ENCODE measurements at places on chromosomes 12 and 14.
A peak's percentile ranks its signal among the peaks of the same experiment; 100 is the strongest.

DNA sequence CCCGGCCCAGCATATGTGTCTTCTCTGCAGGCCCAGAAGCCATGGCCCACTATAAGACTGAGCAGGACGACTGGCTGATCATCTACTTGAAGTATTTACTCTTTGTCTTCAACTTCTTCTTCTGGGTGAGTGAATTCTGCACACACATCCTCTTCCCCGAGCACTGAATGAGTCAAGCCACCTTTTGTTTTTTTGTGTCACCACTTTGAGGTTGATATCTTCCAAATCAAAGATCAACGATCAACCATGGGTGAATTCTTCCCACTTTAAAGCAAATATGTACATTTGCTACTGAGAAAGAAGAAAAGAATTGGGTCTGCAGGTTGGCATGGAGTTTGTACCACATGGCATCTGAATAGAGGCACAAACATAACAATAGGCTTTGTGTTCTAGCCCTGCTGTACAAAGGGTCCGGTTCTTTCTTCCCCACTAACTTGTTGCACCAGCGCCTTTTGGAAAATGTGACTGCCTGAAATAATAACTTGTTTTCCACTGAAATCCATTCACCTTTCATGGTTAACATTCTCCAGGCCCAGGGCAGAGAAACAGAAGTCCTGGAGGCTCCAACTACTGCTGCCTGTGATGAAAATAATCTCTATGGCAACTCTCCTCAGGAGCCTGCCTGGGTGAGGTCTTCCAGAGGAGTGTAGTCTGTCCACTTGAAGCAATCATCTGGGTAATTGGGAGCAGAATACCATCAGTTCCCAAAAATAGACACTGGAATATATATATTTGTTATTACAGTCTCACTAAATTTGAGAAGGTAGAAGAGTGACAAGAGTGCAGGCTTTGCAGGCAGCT lies 27.6 kb downstream of the TSPAN11 start:
- DNase-seq, result no peak

DNA sequence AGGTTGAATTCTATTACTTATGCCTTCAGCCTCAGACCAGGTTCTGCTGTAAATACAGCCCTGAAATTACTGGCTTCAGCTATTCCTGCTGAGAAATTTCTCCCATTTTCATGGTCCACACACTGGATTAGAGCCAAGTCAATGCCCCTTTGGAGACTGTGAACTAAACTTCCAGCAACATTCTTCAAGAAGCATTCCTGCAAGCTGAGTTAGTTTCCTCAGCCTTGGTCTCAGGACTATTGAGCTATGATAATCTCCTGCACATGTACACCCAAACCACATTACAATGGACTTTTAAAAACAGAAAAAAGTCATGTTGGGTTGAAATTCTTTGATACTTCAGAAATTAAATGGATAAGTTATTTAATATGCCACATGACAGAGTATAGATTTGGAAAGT lies 58.0 kb upstream of the AVPR1A start:
- no peak for DNase-seq

DNA sequence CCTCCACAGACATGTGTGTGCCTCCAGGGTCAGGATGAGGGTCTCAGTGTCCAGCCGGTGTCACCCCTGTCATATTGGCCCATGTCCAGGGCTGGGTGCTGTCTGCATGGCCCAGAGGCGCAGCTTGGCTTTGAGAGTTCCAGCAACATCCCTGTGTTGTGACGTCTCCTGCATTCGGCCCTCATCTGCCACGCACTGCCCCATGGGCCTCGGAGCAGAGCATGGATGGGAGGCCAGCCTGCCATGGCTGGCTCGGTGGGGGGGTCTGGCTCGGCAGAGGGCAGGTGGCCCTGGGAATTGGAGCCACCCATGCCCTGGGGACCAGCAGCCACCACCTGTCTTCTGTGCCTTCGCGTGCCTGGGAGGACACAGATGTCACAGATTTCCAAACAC lies 10.8 kb upstream of the TEX22 start:
- DNase-seq, result no peak

GRCh38 chr12:69154585-69155363 lies 84.6 kb upstream of the CPSF6 start:
- DNase-seq, result peak; percentile 69

- DNase-seq, result no peak
These were observed 4.0 kb downstream of the CRIP2 start for GRCh38 chr14:105478398-105479251.

- DNase-seq, result no peak
These were observed 410.0 kb downstream of the SYT1 start for GRCh38 chr12:79274501-79275064.

DNA sequence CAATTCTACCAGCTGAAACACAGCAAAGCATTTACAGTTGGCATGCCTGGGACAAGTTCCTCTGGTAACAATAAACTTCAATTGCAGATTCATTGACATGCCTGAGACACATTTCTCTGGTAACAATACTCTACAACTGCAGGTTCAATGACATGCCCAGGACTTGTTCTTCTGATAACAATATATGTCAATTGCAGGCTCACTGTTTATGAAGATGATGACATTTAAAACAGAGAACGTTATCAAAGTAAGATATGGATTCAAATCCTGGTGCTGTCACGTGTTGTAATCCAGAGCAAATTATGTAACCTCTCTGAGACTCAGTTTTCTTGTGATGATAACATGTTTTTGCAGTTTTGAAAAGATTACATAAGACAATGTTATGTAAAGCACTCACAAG lies 20.5 kb downstream of the KITLG start:
- no peak for DNase-seq

- no peak for DNase-seq
These were observed 85.6 kb downstream of the GALNT9 start for GRCh38 chr12:132243596-132244310.

- no peak for DNase-seq
These were observed 880.9 kb downstream of the NRXN3 start for GRCh38 chr14:79050787-79051727.

- DNase-seq, result peak; percentile 18
These were observed 44.9 kb downstream of the LIN7A start for GRCh38 chr12:80892597-80893445.

DNA sequence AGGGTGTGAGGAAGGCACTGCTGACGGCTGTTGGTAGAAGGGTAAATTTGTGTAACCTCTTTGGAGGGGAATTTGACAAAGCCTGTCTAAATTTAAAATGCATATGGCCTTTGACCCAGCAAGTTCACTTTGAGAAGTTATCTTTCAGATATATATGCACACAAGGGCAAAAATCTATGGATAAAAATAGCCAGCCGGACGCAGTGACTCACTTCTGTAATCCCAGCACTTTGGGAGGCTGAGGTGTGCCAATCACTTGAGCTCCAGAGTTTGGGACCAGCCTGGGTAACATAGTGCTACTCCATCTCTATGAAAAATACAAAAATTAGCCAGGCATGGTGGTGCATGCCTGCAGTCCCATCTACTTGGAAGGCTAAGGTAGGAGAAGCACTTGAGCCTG lies 13.4 kb downstream of the UBC start:
- no peak for DNase-seq

DNA sequence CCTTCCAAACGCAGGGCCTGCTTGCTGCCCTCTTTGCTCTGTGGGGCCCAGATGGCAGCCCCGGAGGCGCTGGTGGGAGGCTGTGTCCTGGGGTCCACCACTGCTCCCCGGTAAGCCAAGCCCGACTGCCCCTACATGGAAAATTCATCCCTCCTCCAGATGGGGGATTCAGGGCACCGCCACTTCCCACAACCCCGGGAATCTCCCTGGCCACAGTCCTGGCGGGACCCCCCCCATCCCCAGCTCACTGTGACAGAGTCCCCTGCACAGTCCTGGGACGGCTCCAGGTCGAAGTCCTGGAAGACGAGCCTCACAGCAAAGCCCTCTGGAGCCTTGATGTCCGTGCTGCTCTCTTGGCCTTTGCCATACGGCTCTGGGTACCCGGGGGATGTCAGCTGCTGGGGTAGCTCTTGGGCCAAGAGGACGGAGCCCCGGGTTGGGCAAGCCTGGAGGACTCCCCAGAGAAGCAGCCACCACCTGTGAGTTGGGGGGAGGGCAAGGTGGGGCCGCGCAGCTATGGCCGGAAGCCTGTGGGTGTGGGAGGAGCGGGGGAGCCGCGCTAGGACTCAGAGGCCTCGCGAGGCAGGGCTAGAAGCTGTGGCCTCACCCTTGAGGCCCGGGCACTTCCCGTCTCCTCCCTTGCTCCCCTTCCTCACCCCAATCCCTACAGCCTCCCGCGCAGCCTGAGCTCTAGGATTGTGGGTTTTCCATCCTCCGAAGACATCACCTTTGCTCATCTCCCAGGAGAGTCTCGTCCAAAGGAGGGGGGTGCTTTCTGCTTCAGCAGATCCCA lies 815 bp downstream of the C1RL start:
- peak; percentile 85 for DNase-seq

DNA sequence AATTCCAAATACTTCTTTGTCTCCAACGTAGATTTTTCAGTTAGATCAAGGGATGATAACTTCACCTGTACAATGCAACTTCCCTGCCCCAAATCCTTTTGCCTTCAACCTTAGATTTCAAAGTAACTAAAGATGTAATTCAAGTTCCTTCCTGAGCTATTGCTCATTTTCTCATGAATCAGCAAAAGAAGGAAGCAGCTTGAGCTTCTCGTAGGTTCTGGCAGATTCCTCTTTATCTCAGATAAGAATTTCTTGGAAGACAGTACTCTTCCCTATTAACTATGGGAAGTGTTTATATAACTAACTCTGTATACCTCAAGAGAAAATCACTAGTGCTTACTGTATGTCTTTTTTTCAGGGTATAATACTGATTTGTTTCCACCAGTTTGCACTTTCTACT lies 203.8 kb downstream of the RASSF9 start:
- no peak for DNase-seq

DNA sequence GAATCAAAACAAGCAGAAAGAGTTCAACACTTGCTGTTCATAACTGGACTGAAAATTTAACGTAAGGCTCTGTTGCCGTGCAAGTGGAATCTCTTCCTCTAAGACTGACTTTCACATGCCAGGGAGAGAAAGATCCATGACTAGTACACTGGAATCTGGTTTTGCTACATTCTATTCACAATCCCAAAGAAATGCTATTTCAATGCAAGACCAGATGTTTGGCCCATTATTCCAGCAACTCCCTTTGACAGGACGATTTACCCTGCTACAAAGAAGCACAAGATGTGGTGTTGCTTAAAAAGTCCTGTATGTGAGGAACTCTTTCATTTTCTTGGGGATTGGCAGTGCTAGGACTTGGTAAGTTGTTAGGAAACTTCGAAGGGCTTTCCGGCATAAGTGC lies 17.4 kb downstream of the RFC5 start:
- no peak for DNase-seq

DNA sequence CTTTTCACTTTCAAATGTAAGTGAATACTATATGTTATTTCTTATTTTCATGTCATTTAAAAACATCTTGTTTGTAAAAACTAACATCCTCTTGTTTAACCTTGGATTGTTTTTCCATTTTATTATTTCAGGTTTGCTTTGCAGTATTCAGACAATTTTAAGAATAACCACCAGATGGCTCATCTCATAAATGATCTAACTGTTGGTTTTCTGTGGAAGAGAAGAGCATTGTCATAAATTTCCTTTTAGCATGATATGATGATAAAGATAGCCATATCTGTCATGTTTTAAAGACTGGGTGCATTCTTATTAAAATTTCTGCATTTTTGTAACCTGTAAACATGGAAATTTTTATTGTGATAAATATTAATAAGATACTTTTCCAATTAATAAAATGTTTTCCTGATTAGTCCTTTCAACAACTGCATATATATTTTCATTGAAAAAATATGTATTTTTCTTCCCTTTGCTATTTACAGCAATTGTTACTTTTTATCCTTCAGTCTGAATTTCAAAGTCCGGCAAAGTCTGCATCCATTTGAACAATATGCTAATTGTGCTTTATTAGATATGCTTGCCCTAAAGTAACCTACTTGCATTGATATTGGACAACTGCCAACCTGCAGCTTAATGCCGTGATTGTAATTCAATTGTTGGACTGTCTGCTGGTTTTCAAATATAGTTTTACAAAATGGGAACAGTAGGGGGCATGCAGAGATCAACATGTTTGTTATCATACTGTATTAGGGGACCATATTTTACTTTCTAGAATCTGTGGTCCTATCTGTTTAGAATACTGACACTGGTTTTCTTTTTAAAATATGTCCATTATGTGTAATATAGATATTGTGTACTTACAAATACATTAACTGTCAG lies 163.4 kb downstream of the GARIN6 start:
- DNase-seq, result no peak

GRCh38 chr12:113295886-113296556 lies 38.9 kb downstream of the SLC8B1 start:
- no peak for DNase-seq

- DNase-seq, result no peak
These were observed 125.7 kb upstream of the CCDC196 start for GRCh38 chr14:66360366-66360926.

GRCh38 chr12:23556661-23557060 lies 392.8 kb downstream of the SOX5 start:
- no peak for DNase-seq

- no peak for DNase-seq
These were observed 144.3 kb downstream of the CHST11 start for GRCh38 chr12:104600790-104601739.

DNA sequence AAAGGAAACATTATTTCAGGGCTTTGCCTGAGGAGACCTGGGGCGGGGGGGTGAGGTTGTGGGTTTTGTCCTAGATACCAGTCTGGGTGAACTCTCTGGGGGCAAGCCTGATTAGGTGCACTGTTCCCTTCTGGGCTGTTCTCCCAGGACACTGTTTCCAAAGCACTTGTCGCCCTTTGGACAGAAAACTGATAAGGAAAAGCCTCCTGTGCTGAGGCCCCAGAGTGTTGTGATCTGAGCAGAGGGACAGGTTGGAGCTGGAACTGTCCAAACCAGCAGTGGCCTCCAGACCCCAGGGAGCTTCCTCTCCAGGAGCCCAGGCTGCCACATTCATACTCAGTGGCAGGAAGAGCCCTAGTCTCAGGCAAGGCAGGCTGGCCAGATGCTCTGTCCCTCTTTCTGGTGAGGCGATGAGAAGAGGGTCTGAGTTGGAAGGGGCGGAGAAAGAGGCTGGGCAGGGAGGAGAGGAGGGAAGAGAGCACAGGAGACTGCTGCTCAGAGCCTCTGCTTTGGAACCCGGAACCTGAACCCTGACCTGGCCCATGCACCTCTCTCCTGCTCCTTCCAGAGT lies 1.9 kb downstream of the GALNT16 start:
- peak; percentile 40 for DNase-seq

GRCh38 chr14:76699939-76700590 lies 61.2 kb upstream of the VASH1 start:
- DNase-seq, result no peak

DNA sequence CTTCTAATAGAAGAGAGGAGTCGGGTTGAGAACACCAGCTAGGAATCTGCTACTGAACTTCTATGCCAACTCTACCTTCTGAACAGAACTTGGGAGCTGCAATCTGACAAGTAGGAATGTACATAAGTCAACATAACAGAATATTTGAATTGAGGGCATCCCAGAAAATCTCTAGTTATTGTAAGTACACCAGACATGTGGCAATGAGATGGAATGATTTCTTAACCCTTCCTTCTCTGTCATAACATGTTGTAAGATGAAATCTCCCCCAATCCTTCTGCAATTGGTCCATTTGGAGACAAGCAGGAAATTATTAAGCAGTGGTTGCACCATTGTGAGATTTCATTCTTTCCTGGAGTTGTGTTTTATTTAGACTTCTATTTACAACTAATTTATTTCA lies 68.7 kb upstream of the TMPO start:
- no peak for DNase-seq
